Mesenteric fat pad (tissue), 1 donor: ENCODE measurements at places on chromosomes 16 and 17.

GRCh38 chr17:40363111-40363827 is 1.3 kb downstream of the GJD3 start:
- no peak for DNase-seq

GRCh38 chr16:15932939-15933338 is 16.5 kb upstream of the ABCC1 start:
- DNase-seq, result no peak

- DNase-seq, result no peak
Measured at GRCh38 chr16:85873153-85873552, 25.8 kb upstream of the IRF8 start.

GRCh38 chr17:18158022-18158600 is 25.5 kb upstream of the ALKBH5 start:
- DNase-seq, result peak; percentile 99

DNA sequence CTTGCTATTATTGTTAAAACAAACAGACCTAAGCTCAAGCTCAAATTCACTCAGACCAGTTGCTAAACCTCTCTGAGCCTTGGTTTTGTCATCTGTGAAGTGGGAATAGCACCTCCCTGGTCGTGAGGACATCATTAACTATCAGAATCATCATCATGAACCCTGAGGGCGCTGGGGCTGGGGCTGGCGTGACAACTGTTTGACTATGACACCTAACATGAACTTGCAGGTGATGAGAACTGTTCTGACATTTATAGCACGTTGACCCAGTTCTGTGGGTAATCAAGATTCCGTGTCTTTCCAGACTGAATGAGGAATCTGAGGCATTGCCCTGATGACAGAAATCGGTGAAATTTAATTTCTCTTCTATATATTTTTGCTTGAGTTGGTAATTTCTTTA is 71.3 kb upstream of the CDH5 start:
- DNase-seq, result peak; percentile 39

GRCh38 chr16:12527071-12527470 is 276.6 kb downstream of the CPPED1 start:
- DNase-seq, result no peak

DNA sequence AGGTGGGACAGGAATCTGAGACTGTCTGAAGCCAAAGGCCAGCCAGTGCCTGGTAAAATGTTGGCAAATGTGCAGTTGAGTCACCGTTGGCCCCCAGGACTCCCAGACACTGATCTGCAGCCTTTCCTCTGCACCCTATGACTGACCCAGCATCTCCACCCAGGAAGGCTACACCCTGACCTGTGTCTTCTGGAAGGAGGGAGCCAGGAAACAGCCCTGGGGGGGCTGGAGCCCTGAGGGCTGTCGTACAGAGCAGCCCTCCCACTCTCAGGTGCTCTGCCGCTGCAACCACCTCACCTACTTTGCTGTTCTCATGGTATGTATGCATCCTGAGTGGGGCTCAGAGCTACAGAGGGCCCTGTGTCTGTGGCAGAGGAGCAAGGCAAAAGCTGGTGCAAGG is 24.0 kb downstream of the ADGRG5 start:
- peak; percentile 81 for DNase-seq

DNA sequence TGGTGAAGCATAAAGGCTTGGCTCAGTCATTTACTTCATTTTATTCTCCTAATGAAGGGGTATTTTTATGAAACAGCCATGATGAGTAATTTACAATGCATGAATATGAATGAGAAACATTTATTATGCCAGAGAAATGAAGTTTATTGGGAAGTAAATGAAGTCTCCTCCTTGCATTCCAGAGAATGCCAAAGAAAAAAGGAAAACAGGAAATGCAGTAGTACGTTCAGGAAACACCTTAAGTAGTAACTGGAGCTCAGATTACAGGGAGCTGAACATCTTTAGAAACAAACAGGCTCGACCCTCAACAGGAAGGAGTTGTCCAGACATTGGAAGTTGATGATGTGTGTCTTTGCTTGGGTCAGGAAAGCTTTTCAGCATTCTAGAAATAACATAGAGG is 4.6 kb downstream of the KRT34 start:
- no peak for DNase-seq

GRCh38 chr17:12020642-12021622 is at the start of gene MAP2K4:
Gene MAP2K4 (plus strand): TSS chr17:12020877. CDS start chr17:12020887, 10 bp downstream.
- DNase-seq, result peak; percentile 99

- no peak for DNase-seq
Measured at GRCh38 chr17:82902972-82903874, 63.4 kb upstream of the ZNF750 start.

GRCh38 chr17:2947996-2948550 is 115.3 kb downstream of the OR1D5 start:
- peak; percentile 43 for DNase-seq

- DNase-seq, result no peak
Measured at GRCh38 chr17:81831957-81832607, 1.0 kb downstream of the MCRIP1 start.
